ENCODE measurements at places on chromosomes 6 and 20. TPM values are rescaled to one million over a fixed set of nuclear protein-coding genes. Genes with fewer than 3 reads are reported as not detected.

DNA sequence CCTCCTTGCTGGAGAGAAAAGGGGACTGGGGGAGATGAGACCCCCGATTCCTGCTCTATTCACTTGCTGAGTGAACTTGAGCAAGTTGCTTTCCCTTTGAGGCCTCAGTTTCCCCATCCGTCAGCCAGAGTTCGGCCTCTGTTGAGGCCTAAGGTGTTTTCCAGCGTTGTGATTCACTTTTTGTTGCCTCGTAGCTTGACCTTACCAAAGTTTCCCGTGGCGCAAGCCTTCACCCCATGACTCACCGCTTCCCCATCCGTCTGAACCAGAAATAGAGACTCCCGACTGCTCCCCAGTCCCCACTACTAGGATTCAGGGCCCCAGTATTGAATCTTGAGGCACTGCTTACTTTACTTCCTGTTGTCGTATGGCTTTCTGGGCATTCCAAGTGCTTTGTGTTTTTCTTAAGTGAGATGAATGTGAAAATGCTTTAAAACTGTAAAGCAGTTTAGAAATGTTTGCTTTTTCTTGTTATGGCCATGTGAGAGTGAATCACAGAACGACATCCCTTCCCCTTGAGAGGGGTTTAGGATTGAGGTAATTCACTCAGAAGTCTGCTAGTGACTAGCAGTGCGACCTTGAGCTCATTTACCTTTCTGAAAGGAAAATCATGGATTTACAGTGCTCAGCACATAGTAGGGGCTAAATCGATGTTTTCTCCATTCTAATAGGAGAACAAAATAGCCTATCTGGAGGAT, 1.2 kb downstream of the CHMP4B start:
- no peak for DNase-seq

The BYSL gene
- total RNA-seq, result 43.8 TPM

GRCh38 chr6:139448051-139448649, 73.7 kb upstream of the CITED2 start:
- peak; percentile 55 for DNase-seq

DNA sequence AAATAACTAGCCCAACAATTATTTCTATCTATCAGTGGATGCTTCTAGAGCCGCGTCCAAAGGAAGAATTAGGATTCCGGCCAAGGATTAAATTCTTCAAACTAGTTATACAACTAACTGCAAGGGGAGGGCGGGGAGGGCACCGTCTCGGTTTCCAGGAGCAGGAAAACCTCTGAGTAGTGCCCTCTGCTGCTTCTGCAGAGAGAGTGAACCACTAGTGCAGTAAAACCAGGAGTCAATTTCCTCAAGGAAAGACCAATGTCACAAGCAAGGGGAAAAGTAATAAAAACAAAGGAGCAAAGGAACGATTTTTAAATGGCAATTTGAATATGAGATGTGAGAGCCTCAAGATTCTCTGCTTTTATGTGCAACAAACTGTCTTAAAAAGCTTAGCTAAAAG, 16.5 kb upstream of the UBE2J1 start:
- DNase-seq, result no peak

- DNase-seq, result no peak
These were observed 15.1 kb downstream of the GLYATL3 start for GRCh38 chr6:49514571-49515484.

- DNase-seq, result no peak
These were observed 99.6 kb upstream of the F13A1 start for GRCh38 chr6:6420107-6420506.

- no peak for DNase-seq
These were observed 394.1 kb upstream of the ARID1B start for GRCh38 chr6:156383059-156383458.

DNA sequence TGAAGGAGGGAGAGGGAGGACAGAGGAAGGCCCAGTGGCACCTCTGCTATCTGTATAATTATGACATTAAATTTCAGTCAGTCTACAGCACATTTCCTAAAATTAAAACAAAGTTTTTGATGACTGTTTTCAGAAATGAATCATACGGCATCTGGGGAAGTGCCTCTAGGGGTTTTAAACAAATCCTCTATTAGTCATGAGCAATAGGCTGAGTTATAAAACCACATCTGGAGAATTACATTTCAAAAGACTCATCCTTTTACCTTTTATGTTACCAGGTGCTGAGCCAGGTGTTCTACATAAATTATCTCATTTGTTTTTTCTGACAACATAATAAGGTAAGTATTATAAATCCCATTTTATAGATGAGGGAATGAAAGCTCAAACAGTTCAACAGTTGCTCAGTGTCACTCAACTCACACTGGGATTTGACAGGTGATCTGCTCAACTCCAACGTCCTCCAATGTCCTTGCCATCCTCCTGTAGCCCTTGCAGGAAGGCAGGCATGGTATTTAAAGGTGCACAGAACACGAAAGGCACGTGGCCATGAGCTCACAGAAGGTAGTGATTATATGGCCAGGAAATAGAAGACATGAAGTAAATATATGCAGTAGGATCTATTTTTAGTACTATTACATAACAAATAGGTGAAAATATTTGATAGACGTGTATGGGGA, 184.2 kb upstream of the MAN1A1 start:
- DNase-seq, result peak; percentile 21

GRCh38 chr6:30062471-30063178, 1.6 kb downstream of the POLR1H start:
- no peak for DNase-seq

DNA sequence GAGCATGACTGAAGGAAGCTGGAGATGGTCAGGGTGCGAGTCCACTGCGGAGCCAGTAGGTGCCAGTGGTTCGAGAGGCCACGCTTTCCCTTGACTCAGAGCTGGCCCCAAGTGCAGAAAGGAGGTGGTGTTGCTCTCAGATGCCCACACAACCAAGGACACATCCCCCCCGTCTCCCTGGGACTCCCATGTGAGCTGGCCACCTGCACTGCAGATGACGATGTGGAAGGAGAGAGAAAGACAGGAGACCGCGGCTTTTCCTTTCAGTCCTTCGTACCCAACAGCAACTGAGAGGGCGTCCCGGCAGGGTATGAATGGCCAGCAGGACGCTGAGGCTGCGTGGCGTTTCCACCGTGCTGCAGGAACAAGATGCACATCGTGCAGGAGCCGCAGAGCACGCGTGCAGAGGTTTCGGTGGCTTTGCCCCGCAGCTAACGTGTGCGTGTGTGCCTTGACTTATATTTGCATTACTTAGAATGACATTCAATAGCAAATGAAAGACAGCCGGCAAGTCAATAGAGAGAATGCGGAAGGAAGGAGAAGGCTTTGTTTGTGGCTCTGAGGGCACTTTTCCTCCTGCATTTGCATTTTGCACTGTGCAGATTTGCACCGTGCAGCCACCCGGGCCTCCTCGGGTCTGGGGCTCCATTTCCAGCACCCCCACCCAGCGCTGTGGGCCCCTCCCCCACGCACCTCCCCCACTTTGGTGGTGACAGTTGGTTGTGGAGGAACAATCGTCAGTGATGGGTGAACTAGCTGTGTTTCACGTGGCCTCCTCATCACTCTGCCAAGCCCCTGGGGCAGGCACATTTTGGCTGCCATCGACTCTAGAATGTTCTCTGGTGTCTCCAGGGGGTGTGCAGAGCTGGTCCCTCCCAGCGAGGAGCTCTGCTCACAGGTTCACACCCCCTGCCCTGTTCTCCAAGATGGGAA, 26.4 kb upstream of the BHLHE23 start:
- peak; percentile 38 for DNase-seq

The CLVS2 gene
- not detected for total RNA-seq

DNA sequence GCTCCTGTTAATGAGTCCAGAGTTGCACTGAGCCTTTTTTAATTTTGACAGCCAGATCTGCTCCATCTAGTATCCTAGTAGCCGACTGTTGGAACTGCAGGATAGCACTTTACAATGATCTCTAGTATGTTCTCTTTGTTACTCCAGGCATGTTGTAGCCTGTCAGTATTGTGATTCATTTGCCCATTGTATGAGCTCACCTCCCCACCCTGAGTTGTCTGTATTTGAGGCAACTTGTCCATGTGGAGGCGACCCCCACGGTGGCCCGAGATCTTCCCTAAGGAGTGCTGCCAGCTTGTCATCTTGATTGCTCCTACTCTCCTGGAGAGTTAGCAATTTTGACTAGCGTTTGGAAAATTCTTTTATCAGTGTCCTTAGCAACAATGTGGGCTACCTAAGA, 67.2 kb downstream of the DHX35 start:
- DNase-seq, result no peak

DNA sequence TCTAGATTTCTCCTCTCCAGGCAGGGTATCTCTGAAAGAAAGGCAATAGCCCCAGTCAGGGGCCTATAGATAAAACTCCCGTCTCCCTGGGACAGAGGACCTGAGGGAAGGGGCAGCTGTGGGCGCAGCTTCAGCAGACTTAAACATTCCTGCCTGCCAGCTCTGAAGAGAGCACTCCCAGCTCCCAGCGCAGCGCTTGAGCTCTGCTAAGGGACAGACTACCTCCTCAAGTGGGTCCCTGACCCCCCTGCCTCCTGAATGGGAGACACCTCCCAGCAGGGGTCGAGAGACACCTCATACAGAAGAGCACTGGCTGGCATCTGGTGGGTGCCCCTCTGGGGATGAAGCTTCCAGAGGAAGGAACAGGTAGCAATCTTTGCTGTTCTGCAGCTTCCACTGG, 556.9 kb downstream of the EPM2A start:
- no peak for DNase-seq

The EYA4 gene
- not detected for total RNA-seq

The ULBP2 gene
- total RNA-seq, result not detected

DNA sequence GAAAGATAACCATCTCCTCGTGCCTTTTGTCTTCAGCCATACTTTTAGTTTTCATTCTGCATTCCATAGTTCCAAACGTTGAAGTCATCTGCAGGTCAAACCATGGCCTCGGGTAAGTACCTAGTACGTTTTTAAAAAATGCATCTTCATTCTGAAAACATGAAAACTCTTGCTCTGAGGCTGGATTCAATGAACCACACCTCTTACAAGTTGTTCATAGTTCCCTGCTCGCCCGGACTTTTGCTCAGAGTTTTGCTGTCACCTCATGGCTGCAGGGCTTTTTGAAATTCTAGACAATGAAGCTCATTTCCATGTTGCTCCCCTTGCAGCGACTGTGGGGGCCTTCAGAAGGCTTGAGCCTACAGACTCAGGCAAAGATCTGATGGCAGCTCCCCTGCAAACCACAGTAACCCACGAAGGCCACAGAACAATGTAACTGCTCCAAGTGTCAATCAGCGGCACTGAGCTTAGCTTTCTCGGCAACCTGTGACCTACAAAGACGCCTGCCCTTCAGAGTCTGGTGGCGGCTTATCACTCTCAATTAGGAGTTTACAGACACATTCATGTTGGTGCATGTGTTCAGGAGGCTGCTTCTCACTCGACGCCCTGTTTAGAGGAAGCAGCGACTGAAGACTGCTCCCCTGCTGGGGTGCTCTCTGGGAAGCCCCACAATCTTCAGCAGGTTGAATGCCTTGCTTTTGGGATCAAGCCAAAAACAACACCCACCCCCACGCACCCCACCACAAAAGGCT, 61.2 kb downstream of the FOXC1 start:
- DNase-seq, result peak; percentile 31

The DLK2 gene
- total RNA-seq, result 0.38 TPM

All from GM12878 (cell line).